ENCODE measurements at places on chromosomes 2 and 18.

GRCh38 chr2:237380768-237381167 is 33.2 kb downstream of the COL6A3 start:
- no peaks in the 10 kb centered on the region for H3K4me1 ChIP-seq
- no peak overlapping the region for H3K4me3 ChIP-seq
- H3K36me3 ChIP-seq, result no peaks in the 10 kb centered on the region
- no peak overlapping the region for H3K27ac ChIP-seq
- DNase-seq, result no peak

- no peak overlapping the region for H3K4me3 ChIP-seq
- DNase-seq, result no peak
- H3K4me1 ChIP-seq, result no peaks in the 10 kb centered on the region
- no peaks in the 10 kb centered on the region for H3K36me3 ChIP-seq
Measured at GRCh38 chr2:143903172-143903856, 616.6 kb downstream of the ZEB2 start.

- no peaks in the 10 kb centered on the region for H3K36me3 ChIP-seq
- H3K27me3 ChIP-seq, result no peaks in the 10 kb centered on the region
- H3K27ac ChIP-seq, result no peak overlapping the region
- H3K4me3 ChIP-seq, result no peak overlapping the region
Measured at GRCh38 chr18:46046126-46046525, 25.9 kb downstream of the PSTPIP2 start.

GRCh38 chr2:235235977-235236767 is 257.7 kb upstream of the AGAP1 start:
- no peaks in the 10 kb centered on the region for H3K36me3 ChIP-seq
- peaks cover 5% of the 10 kb centered on the region for H3K27me3 ChIP-seq
- DNase-seq, result no peak
- H3K27ac ChIP-seq, result no peak overlapping the region
- no peaks in the 10 kb centered on the region for H3K4me1 ChIP-seq

DNA sequence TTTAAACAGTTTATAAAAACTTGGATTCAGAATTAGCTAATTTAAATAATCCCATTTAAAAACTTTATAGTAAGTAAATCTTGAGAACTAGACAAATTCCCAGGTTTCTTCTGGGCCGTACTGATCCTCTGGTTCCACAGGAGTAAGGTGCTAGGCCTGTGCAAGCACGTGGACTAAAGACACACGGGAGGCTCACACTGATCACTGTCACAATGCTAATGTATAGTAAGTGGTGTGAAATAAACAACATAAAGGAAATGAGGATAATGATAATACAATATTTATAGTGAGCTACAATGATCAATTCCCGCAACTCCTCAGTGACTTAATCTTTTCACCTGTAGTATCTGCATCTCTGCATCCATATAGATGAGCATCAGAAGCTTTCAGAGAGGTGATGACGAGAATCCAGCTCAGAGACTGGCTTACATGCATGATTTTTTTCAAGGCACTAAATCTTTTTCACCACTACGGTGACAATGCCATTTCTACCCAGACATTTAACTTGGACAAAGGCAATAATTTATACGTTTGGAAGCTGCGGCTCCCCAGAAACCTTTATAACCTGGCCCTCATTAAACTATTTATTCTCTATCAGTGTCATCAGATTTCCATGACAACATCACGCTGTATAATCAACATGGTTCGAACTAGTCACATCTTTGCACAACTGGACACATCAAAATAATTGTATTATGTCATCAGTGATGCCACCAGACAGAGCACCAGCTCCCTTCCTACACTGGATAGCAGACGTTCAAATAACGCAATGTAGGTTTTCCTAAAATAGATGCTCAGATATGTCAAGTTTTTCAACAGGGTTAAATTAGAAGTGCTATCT is 196.2 kb downstream of the ZNF385B start:
- H3K4me3 ChIP-seq, result no peak overlapping the region
- H3K27me3 ChIP-seq, result no peaks in the 10 kb centered on the region
- no peak for DNase-seq
- H3K4me1 ChIP-seq, result no peaks in the 10 kb centered on the region
- H3K36me3 ChIP-seq, result no peaks in the 10 kb centered on the region

- no peaks in the 10 kb centered on the region for H3K27me3 ChIP-seq
- H3K4me3 ChIP-seq, result no peak overlapping the region
- H3K4me1 ChIP-seq, result no peaks in the 10 kb centered on the region
- no peaks in the 10 kb centered on the region for H3K36me3 ChIP-seq
- no peak for DNase-seq
- no peak overlapping the region for H3K27ac ChIP-seq
Measured at GRCh38 chr2:54321047-54321446, 65.0 kb upstream of the TSPYL6 start.

DNA sequence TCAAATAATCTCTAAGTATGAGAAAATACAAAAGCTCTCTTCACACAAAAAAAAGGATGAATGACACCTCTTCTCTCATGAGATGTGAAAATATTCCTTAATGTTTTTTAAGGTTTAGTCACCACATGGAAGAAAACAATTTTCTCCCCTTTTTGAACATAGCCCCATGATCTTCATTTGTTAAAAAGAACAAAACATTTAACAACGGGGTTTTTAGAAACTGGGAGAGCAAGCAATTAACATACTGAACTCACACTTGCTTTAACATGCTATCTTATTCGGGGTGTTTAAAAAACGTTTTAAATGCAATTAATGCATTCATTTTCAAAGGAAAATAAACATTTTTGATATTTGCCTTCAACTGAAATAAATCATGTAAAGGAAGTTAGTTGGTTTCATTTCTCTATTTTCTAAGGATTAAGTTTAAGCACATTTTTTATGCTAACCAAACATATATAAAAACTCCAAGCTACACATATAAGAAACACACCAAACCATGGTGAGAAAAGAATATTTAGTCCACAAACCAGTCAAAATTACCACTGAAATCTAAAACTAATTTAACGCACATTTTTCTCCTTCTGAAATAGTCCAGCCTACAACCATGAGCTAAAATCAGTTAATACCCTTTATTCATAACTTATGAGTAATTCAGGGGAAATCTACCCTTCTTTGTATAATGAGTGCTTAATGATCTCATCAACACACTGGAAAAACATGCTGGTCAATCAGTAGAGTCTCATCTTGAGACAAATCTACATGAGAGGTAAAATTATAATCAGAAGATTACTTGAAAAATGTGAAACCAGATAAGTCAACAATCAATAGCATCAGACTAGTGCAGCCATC is 8.2 kb downstream of the FBXO11 start:
- no peak for DNase-seq
- H3K36me3 ChIP-seq, result no peaks in the 10 kb centered on the region
- H3K27me3 ChIP-seq, result no peaks in the 10 kb centered on the region
- H3K27ac ChIP-seq, result no peak overlapping the region

DNA sequence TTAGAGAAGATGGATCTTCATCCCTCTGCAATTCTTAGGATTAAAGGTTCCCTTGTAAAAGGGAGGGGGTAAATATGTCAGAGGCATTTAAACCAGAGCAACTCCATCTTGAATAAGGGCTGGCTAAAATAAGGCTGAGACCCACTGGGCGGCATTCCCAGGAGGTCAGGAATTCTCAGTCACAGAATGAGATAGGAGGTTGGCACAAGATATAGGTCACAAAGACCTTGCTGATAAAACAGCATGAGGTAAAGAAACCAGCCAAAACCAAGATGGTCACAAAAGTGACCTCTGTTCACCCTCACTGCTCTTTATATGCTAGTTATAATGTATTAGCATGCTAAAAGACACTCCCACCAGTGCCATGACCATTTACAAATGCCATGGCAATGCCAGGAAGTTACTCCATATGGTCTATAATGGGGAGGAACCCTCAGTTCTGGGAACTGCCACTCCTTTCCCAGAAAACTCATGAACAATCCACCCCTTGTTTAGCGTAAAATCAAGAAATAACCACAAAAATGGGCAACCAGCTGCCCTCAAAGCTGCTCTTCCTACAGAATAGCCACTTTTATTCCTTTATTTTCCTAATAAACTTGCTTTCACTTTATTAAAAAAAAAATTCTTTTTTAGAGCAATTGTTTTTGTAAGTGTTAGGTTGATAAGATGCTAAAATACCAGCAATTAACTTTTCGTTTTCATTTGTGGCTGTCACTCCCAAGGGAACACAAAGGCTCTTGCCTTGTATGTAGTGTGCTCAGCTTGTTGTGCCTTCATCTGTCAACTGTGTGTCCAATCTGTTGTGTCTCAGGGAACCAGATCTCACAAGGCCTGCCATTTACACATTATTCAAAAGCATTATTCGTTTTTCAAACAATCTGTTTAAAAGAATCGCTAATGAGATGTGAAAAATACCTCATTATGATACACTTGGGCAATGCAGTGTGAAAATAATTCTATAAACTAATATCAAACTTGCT is 205.2 kb upstream of the RGPD4 start:
- no peak for DNase-seq
- no peaks in the 10 kb centered on the region for H3K4me1 ChIP-seq
- no peaks in the 10 kb centered on the region for H3K36me3 ChIP-seq
- no peak overlapping the region for H3K27ac ChIP-seq
- no peak overlapping the region for H3K4me3 ChIP-seq

- no peak for DNase-seq
- no peaks in the 10 kb centered on the region for H3K27me3 ChIP-seq
- peaks cover 22% of the 10 kb centered on the region for H3K4me1 ChIP-seq
Measured at GRCh38 chr18:13451213-13451540, 232.6 kb downstream of the LDLRAD4 start.

DNA sequence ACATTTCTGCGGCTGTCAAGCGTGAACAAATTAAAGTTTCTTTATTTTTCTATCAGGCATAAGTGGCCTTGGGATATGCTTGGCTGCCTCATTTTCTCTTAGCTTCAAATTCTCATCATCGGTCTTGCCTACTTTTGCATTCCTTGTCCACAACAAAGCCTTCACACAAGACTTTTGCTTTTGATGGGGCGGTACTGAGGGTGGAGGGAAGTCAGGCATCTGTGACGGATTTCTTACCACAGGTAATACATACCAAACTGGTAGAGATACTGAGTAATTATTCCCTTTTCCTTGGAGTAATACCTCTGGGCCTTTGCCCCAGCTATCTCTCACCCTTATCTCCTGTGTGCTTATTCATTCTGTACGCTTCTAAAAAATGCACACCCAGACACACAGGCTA is 468.3 kb upstream of the RGPD4 start:
- H3K4me3 ChIP-seq, result no peak overlapping the region
- no peaks in the 10 kb centered on the region for H3K4me1 ChIP-seq
- H3K36me3 ChIP-seq, result no peaks in the 10 kb centered on the region
- DNase-seq, result no peak

GRCh38 chr18:63207835-63208234 is 111.7 kb downstream of the BCL2 start:
- no peak for DNase-seq
- no peak overlapping the region for H3K27ac ChIP-seq
- H3K4me1 ChIP-seq, result peaks cover 59% of the 10 kb centered on the region

GRCh38 chr18:57574866-57575265 is 11.6 kb downstream of the FECH start:
- H3K4me1 ChIP-seq, result peaks cover 2% of the 10 kb centered on the region
- no peak for DNase-seq
- peaks cover 32% of the 10 kb centered on the region for H3K36me3 ChIP-seq
- H3K4me3 ChIP-seq, result no peak overlapping the region
- H3K27me3 ChIP-seq, result no peaks in the 10 kb centered on the region

GRCh38 chr18:74271635-74272034 is 20.1 kb downstream of the CYB5A start:
- DNase-seq, result no peak
- no peaks in the 10 kb centered on the region for H3K36me3 ChIP-seq
- H3K27ac ChIP-seq, result no peak overlapping the region
- H3K4me3 ChIP-seq, result no peak overlapping the region
- H3K27me3 ChIP-seq, result no peaks in the 10 kb centered on the region

- H3K4me1 ChIP-seq, result peaks cover 46% of the 10 kb centered on the region
- H3K27me3 ChIP-seq, result no peaks in the 10 kb centered on the region
- no peak overlapping the region for H3K4me3 ChIP-seq
- DNase-seq, result no peak
- H3K36me3 ChIP-seq, result no peaks in the 10 kb centered on the region
Measured at GRCh38 chr2:43105586-43106558, 120.5 kb downstream of the ZFP36L2 start.

DNA sequence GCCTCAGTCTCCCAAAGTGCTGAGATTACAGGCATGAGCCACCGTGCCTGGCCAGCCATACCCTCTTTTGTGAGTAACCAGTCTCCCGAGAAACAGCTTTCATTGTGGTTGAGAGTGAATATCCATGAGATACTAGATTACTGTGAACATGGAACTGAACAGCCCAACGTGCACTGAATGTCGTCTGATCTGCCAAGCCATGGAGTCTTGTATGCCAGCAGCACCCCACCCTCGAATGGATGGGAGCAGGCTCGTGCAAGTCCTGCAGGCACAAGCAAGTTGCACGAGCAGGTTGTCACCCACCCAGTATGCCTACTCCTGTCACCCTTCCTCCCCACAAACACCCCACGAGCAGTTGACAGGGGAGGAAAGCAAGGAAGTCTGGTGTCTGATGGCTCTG is 36.5 kb upstream of the TFCP2L1 start:
- H3K36me3 ChIP-seq, result no peaks in the 10 kb centered on the region
- H3K4me1 ChIP-seq, result no peaks in the 10 kb centered on the region
- no peak for DNase-seq
- H3K4me3 ChIP-seq, result no peak overlapping the region
- no peak overlapping the region for H3K27ac ChIP-seq
- H3K27me3 ChIP-seq, result no peaks in the 10 kb centered on the region

DNA sequence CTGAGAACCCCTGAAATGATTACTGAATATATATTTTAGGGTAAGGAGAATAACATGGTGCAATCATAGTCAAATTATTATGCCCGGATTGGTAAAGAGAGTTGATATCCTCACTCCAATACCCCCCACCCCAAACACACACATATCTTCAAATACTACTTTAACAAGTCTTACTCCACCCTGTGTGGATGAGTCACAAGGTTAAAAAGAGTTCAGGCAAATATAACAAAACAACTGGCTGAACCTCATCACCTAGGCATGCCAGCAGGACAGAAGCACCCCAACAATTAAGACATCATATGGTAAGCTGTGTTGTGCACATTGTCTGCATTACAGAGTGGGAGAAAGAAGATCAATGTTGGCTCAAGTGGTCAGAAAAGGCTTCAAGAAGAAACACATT is 857.4 kb downstream of the TDRD15 start:
- H3K36me3 ChIP-seq, result no peaks in the 10 kb centered on the region
- no peak for DNase-seq
- no peak overlapping the region for H3K4me3 ChIP-seq
- H3K27ac ChIP-seq, result no peak overlapping the region
- no peaks in the 10 kb centered on the region for H3K4me1 ChIP-seq
- no peaks in the 10 kb centered on the region for H3K27me3 ChIP-seq

- H3K27me3 ChIP-seq, result no peaks in the 10 kb centered on the region
- no peak for DNase-seq
- no peak overlapping the region for H3K27ac ChIP-seq
- H3K4me1 ChIP-seq, result no peaks in the 10 kb centered on the region
- no peaks in the 10 kb centered on the region for H3K36me3 ChIP-seq
- no peak overlapping the region for H3K4me3 ChIP-seq
Measured at GRCh38 chr2:205637320-205637602, 45.0 kb upstream of the NRP2 start.

DNA sequence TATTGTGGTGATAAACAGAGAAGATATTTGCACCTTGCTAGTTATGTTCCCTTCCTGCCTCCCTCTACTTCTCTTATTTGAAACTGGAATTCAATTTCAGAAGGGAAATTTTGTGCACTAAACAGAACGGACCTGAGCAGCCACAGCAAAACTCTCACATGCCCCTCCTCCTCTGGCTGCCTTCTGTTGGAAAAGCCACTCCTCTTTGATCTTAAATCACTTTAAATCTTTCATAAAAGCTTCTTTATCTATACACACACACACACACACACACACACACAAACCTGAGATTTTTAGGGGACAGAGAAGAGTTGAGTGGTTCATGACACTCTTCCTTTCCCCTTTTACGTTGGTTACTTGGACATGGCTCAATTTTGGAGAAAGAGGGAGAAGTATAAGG is 5.6 kb downstream of the TBR1 start:
- H3K27me3 ChIP-seq, result peaks cover 78% of the 10 kb centered on the region
- H3K4me1 ChIP-seq, result peaks cover 30% of the 10 kb centered on the region
- H3K4me3 ChIP-seq, result no peak overlapping the region
